ENCODE measurements at places on chromosomes 16 and 17.

DNA sequence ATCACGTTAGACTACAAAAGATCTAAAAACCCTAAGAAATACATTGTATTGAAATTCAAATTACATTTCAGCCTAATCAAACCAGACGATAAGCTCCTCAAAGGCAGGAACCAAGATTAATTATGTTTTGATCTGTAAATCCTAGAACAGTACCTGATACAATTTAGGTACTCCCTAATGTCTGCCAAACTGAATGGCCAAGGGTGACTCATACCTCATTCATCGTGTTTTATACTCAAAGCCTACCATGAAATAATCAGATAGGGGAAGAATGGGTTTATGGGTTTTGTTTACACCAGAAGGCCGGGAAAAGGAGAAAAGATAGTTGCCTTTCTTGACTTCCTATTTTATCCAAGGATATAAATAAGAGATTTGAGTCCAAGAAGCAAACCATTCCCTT, 19.3 kb downstream of the MMD start:
- no peak for DNase-seq

DNA sequence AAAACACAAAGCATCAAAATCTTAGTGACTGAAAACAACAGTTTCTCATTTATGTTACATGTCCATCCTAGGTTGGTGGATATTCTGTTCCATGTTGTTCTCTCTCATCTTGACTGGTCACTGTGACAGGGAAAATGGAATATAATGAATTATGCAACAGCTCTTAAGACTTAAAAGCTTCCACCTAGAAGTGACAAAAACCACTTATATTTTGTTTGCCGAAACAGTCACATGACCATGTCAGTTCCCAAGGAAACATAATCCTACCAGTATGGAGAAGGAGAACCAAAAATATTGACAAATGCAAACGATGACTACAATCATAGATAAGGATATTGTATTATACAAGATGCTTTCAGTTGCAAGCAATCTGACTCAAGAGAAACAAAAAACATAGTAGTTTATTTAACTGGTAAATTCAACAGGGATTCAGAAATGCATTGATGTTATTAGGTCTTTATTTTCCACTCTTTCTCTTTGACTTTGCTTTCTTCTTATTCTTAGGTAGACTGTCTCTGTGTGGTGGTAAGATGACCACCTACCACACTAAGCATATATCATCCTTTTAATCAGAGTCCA, 103.8 kb downstream of the SSH2 start:
- no peak for DNase-seq

DNA sequence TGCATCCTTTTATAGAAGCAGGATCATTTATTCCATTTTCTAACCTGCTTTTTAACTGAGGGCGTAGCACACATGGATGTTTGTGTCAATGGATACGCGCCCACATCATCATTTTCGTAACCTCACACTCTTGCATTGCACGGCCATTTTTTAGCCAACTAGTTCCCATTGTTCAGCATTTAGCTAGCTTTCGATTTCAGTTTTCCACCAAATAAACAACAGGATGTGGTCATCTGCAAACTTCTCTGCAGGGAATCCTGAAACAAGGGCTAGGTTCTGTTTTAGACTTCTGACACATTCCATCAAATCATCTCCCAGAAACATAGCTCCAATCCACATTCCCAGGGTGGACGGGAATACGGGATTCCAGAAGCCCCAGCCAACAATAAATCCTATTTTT, 6.4 kb downstream of the CYB561 start:
- peak; percentile 67 for DNase-seq

DNA sequence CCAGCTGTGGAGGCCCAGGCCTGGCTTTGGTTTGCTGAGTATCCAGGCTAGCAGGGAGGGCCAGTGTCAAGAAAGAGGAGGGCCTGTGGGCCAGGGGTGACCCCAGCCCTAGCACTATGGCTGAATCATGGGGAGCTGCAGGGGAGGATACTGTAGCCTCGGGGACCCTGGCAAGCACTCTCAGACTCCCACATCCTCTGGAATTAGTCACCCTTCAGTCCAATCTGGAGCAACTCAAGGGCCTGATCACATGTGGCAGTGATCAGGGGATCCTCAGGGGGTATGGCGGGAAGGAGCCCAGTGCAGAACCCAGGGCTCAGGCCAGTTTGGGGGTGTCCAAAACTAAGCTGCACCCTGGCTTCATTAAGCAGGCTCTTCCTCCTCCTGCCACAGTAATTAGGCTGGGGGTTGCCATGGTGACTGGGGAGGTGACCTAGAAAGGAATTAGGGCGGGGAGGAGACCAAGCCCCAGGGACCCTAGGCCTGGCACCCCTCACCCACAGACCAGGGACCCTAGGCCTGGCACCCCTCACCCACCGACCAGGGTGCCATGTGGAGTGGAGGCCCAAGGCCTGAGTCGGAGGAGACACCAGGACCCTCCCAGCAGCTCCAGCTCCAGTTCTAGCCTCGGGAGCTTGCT, 5.8 kb downstream of the NLGN2 start:
- peak; percentile 64 for DNase-seq

DNA sequence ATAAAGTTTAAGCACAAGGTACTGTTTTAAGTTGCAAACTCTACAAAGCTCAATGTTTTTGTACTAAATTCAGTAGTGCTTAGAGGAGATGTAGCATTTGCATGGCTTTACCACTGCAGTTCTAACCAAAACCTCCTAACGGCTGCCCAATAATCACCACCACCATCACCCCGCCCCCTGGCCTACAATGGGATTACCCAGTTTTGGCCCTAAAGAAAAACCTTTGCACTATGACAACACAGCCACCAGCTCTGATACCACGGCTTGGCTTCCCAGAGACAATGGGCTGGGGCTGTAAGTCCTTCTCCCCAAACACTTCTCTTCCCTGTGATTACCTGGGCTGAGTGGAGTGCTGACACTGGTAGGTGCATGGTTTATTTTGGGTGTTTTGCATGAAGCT, 58.4 kb upstream of the MTMR4 start:
- DNase-seq = no peak

DNA sequence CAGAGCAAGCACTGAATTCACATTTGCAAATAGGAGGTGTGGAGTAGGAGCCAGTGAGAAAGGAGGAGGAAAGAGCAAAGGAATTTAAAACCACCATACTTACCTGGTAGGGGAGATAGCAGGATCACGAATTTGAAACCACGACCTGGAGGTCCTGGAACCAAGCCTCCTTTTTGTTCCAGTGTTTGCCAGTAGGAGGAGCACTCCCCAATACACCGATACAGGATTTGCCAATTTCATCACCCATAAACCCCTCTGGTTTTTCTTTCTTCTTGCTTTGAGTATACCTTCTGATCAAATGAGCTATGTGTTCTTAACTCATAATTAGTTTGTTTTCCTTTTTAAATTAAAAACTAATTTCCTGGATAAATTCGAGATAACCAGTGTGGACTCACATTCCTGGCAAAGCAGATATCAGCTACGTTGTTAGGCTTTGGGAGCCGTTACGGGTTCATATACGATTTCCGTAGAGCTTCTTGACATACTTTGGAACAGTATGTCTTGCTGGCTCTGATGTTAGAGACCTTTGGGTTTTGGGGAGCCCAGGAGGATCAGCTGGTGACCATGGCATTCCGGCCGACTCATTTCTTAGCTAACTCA, 22.7 kb downstream of the BCO1 start:
- DNase-seq = no peak

- peak; percentile 41 for DNase-seq
Measured at GRCh38 chr16:29900888-29901606, 759 bp downstream of the ASPHD1 start.

GRCh38 chr17:79927688-79928501, 88.7 kb upstream of the CBX4 start:
- DNase-seq = no peak

DNA sequence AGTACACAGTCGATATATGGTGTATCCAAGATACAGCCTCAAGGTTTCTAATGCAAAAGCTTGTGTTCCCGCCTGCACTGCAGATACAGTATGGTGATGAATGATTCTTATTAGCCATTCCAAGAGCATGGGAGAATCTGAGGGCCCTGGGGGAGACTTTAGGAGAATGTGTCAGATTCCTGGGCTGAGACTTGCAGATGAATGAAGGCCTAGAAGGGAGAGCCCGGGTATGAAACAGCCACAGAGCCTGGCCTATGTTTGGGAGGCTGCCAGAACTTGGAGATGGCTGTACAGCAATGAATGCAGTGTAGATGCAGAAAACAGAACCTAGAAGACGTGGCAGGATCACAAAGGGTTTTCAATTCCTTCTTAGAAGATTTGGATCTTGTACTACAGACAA, 510.7 kb downstream of the HAPSTR1 start:
- DNase-seq = no peak

- no peak for DNase-seq
Measured at GRCh38 chr17:76142585-76143041, 1.6 kb upstream of the FOXJ1 start.

- no peak for DNase-seq
Measured at GRCh38 chr16:50002190-50002589, 22.8 kb upstream of the CNEP1R1 start.

DNA sequence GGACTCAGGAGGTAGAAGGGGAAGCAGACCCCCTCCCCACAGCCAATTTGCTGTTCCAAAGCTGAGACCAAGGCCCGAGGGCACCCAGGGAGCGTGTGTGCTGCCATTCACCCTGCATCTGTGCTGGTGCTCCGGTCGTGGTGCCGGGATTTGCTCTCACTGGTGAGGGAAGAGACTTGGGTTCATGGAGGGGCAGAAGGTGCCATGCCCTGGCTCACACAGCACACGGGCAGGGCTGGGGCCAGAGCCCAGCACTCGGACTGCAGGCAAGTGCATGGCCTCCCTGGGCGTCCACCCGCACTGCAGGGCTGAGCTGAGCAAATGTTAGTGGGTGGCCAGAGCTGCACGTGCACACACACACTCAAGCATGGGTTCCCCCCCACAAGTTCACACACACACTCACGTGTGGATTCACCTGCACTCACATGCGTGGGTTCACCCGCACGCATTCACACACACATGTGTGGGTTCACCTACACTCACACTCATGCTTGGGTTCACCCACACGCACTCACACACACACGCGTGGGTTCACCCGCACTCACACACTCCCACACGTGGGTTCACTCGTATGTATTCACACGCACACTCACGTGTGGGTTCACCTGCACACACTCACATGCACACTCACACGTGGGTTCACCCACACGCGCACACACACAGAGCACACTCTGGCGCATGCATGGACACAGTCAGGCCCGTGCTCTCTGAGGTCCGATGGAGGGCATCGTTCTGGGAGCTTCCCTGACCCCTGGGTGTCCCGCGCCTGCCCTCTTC, 57.0 kb upstream of the CBFA2T3 start:
- no peak for DNase-seq

GRCh38 chr16:31423241-31423640, 4.9 kb downstream of the COX6A2 start:
- DNase-seq = no peak

DNA sequence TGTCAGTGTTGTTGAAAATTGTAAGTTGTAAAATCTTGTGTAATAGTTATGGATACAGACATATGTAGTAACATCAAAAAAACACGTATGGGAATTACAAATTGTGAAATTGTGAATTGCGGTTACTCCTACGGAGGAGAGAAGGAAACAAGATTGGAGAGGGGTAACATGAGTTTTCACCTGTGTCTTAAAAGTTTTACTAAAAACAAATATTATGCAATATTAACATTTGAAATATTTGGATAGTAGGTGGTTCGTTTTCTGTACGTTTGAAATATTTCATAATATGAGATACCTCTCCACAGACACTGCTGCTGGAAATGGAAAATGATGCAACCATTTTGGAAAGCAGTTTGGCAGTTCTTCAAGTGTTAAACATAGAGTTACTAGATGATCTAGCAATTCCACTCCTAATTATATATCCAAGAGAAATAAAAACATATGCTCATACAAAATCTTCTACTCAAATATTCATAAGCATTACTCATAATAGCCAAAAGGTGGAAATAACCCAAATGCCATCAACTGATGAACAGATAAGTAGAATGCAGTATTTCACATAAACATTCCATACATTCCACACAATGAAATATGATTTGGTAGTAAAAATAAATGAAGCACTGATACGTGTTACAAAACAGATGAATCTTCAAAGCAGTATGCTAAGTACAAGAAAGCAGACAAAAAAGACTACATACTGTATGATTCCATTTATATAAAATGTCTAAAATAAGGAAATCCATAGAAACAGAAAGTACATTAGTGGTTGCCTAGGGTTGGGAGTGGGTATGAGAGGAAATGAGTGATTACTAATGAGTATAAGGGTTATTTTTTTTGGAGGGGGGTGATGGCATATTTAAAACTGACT, 40.7 kb upstream of the ABCA10 start:
- DNase-seq = no peak

- DNase-seq = peak; percentile 82
Measured at GRCh38 chr17:40803617-40804082, 3.9 kb upstream of the KRT28 start.

DNA sequence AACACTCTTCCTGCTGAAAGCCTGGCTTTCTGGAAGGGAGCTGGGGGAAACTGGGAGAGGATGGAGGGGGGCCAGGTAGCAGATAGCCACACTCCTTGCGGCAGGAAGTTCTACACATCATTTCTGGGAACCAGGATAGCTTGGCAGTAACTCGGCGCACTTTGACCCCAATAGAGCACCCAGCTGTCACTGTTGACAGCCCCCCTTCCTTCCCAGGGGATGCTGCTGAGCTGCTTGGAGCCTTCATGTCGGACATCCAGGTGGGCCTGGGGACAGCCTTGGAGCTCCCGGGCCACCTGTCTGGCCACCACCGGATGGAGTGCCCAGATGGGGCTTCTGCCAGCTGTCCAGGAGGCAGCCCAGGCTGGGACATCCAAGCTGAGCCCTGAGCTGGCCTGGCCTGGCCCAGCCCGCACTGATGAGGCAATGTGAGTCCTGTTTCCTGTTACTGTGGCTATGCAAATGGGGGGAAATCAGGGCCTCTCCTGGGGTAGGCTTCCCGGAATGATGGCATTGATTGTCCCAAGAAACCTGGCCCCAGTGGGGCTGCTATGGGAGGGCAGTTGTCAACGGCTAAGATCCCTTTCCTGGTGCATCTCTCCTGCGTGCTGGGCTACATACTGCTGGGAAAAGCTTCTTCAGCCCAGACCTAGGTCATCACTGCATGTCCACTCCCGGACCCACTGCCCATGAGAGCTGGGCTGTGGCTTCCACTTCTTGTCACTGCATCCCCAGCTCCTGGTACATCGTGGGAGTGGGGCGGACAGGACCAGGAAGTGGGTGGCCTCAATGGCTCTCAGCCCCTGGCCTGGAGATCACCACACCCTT, 50.0 kb downstream of the SOCS1 start:
- DNase-seq = no peak
